ENCODE measurements at places on chromosomes 5 and 9.

GRCh38 chr9:78954286-78954685, 617.5 kb upstream of the TLE4 start:
- no peak for DNase-seq

DNA sequence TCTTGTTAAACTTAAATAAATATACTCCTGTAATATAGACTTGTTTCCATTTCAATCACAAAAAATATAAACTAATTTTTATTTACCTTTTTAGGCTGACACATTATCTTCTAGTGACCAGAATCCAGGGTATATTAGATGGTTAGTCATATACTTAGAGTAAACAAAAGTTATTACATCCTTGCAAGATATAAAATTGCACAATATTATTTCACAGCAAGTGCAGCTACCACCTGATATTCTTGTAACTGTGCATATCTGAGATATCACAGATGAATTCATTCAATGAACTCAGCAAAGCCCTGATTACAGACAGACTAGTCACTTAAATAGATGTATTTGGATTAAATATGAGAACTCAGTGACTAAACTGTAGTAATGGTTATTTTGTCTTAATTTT, 25.6 kb upstream of the ARRDC3 start:
- no peak for DNase-seq

DNA sequence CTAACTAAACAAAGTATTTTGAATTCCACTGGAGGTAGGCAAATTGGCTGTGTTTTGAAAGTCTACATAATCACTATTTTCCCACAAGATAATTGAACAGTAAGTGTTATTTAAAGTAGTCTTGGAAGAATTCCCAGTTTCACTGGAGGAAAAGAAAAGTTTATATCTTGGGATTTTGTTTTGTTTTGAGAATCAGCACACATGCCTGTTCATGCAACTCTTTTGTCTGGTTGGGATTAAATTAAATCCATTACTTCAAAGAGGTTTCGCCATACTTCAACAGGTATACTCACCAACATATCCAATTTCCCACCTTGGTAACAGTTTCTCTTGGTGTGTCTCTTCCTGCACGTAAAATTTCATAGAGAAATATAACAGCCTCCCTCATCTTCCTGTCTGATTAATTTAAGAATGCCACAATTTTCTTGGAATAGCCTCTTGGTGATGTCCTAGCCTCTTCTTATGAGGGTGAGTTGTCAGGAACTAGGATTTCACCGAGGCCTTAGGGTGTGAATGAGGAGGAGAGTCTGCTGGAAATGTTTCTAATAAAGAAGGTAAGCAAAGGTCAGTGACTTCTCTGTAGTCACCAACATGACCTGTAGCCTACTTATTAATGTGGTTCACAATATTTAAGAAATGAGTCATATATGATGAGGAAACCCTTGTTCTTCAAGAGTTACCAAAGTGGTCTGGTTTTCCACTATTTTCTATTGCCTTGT, 48.1 kb downstream of the ITGA2 start:
- DNase-seq, result no peak

GRCh38 chr5:96919754-96920197, 16.1 kb upstream of the LNPEP start:
- no peak for DNase-seq

DNA sequence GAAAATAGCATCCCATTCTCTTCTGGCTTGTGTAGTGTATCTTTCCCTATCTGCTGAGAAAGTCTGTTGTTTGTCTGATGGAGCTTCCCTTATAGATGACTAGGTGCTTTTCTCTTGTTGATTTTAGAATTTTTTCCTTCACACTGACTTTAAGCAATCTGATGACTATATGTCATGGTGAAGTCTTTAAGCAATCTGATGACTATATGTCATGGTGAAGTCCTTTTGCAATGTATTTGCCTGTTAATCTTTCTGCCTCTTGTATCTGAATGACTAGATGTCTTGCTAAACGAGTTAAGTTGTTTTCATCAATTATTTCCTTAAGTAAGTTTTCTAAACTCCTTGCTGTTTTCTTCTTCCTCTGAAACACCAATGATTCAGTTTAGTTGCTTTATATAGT, 80.5 kb downstream of the RNF130 start:
- DNase-seq, result no peak

All from hematopoietic multipotent progenitor cell treated with erythropoietin and hydrocortisone succinate and interleukin-3 and kit ligand, for 15 days (in vitro differentiated cells).